ENCODE measurements at places on chromosomes 5 and 9.

DNA sequence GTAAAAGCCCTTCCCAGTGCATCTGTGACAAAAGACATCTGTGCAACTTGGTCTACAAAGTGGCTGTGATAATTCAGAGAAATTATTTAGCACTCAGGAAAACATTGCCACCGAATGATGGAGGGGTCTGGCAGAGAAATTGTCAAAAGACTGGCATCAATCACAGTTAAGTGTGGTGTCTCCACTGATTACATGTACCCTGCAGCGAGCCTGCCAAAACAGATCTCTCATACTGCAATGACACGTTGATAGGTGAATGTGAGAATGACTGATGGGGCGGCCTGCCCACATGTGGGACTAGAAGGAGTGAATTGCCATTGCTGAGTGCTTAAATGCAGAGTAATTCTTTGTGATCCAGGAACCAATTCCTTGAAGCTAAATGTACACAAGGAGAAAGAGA, 136.4 kb upstream of the PCSK5 start:
- DNase-seq, result no peak

DNA sequence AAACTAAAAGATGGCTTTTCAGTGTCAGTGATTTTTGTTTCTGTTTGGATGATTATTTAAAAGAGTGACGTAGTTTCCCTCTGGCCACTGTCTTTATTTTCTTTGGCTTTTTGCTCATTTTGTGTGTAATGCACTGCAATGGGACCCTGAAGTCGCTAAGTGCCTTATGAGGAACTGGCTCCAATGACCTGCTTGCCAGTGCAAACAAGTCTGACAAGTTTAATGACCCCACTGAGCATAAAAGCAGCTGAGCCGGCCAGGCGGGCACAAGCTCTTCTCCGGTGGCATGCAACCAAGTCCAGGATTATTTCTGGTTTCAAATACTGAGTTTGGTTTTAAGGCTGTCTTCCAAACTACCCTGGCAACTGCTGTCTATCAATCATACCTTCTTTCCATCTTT, 15.6 kb upstream of the GNA14 start:
- DNase-seq, result no peak

- DNase-seq, result no peak
Measured at GRCh38 chr9:82183181-82183860, 194.7 kb downstream of the SPATA31D1 start.

GRCh38 chr5:930866-931265, 38.2 kb downstream of the TRIP13 start:
- no peak for DNase-seq

- no peak for DNase-seq
Measured at GRCh38 chr5:4230786-4231641, 635.4 kb downstream of the IRX1 start.

DNA sequence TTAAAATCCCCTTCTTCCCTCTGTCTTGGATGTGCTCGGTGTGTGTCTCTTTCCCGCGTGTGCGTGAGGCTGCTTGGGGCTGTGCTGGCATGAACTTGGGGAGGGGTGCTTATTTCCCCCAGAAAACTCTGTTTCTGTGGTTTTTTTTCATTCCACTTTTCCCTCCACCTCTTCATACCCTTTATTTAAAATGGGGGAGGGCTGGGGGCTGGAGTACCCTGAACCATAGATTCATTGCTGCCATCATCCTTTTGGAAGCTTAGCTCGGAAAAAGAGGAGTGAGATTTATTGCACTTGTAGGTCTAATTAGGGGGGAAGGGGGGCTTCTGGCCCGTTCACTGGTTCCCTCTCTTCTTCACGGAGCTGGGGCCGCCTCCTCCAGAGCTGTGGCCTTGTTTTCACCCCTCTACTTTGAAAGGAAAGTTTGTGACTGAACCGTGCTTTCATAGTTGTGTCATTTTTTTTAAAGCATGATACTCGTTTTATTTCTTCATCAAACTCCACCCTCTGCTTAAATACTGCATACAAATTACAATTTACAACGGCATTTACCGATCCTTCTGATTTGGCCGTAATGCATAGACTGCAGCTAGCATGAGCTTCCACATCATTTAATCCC, 2.9 kb downstream of the NR2F1 start:
- no peak for DNase-seq

GRCh38 chr9:134616341-134616740, 25.3 kb upstream of the COL5A1 start:
- no peak for DNase-seq

- DNase-seq, result no peak
Measured at GRCh38 chr5:38515092-38515491, 41.4 kb downstream of the LIFR start.

- DNase-seq, result no peak
Measured at GRCh38 chr9:71819115-71819739, 50.9 kb upstream of the CEMIP2 start.

DNA sequence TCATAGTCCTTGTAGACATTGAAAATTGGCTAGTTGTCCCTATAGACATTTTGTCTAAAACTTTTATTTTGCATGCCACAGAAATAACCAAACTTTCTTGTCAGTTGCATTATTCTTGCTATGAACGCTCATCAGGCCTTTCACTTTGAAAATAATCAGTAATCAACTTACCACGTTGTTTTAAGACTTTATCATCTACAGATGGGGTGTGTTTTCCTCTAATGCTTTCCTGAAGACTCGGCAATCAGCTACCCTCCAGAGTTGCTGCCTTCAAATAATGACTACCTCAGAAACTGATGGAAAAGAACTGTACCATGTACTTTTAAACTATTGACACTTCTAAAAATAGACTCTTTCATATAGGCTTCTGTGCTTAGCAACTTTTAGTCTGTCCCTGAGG, 33.5 kb upstream of the HSPB3 start:
- DNase-seq, result no peak

DNA sequence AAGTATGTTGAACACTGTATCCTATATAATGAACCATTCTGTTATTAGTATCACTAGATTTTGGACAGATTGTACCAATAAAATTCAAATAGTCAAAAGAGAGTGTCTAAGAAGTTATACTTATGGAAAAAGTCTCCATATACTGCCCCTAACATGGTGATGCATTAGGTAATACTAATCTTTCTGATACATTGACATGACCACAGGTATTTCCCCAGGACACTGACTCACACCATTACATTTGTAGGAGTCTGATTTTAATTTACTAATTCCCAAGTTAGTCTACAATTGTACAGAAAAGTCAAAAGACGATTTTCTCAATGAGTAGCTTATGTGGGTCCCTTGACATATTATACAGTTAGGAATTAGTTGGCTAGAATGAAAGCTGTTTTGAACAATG, 593.8 kb downstream of the ISL1 start:
- DNase-seq, result no peak

GRCh38 chr5:178476972-178477754, 113.0 kb downstream of the COL23A1 start:
- DNase-seq, result no peak

- DNase-seq, result no peak
Measured at GRCh38 chr5:165272436-165272835, 1767.0 kb downstream of the MAT2B start.

GRCh38 chr5:111530298-111530740, 18.0 kb upstream of the STARD4 start:
- no peak for DNase-seq

- DNase-seq, result peak; percentile 43
Measured at GRCh38 chr9:127136081-127136879, 13.8 kb upstream of the ANGPTL2 start.

All from chondrocyte (in vitro differentiated cells).